ENCODE measurements at places on chromosomes 16 and 17. TPM values are rescaled to one million over a fixed set of nuclear protein-coding genes. Genes with fewer than 3 reads are reported as not detected.

The PRR35 gene
- total RNA-seq: not detected

The MBTPS1 gene
- 146 TPM for total RNA-seq

The WNT9B gene
- total RNA-seq: 1.6 TPM

The FAAP100 gene
- total RNA-seq: 37.2 TPM

DNA sequence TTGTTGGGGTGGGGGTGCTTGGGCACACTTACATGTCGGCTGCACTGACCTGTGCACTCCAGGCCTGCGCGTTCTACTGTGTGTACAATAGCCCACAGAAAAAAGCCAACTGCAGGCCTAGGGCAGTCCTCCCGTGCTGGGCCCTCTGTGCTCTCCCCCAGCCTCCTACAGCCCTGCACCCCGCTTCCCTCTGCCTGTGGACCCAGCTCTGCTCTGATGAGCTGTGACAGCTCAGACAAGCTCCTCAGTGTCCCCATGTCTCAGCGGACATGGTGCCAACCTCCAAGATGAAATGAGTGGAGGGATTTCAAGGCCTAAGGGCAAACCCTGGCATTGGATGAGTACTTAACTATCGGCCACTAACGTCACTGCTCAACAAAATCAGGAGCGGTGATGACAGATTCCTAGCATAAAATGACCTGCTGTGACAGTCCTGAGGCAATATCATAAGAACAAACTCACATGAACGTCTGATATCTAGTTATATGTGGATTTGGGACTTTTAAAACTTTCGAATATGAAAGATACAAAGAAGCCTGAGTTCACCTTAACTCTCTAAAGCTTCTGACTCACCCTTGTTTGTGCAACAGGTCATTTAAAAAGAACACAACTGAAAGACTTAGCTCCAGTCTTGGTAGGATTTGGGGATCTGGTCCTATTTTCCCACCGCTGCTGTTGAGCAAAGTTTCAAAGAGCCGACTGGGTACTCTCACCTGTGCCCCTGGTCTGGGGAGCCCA, 34.7 kb downstream of the CCDC57 start:
- no peak for DNase-seq

DNA sequence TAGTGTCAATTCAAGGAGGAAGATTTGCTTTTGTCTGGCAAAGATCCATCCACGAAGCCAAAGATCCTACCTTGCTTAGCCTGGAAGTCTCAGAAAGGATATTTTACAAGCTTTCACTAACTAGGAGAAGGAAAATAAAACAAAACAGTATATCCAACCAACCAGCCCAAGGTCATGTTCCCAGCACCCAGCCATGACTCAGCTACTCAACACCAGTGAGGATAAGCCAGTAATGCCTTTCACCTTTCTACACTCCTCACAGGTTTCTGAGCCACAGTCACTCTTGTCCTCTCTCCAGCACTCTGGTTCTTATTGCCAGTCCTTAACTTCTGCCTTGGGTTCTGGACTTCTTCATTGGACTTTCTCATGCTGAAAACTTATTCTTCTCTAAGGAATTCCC, 116.2 kb downstream of the CDH11 start:
- DNase-seq: no peak

- DNase-seq: no peak
Measured at GRCh38 chr17:9936095-9936494, 31.0 kb upstream of the RCVRN start.

The CALB2 gene
- 0.25 TPM for total RNA-seq

- DNase-seq: no peak
Measured at GRCh38 chr17:39867880-39868553, at the start of gene ZPBP2. Gene ZPBP2, plus strand, starts transcription at chr17:39868202. Its CDS starts 153 bp downstream, at chr17:39868355.

GRCh38 chr17:9421525-9421924, 154.1 kb downstream of the STX8 start:
- no peak for DNase-seq

DNA sequence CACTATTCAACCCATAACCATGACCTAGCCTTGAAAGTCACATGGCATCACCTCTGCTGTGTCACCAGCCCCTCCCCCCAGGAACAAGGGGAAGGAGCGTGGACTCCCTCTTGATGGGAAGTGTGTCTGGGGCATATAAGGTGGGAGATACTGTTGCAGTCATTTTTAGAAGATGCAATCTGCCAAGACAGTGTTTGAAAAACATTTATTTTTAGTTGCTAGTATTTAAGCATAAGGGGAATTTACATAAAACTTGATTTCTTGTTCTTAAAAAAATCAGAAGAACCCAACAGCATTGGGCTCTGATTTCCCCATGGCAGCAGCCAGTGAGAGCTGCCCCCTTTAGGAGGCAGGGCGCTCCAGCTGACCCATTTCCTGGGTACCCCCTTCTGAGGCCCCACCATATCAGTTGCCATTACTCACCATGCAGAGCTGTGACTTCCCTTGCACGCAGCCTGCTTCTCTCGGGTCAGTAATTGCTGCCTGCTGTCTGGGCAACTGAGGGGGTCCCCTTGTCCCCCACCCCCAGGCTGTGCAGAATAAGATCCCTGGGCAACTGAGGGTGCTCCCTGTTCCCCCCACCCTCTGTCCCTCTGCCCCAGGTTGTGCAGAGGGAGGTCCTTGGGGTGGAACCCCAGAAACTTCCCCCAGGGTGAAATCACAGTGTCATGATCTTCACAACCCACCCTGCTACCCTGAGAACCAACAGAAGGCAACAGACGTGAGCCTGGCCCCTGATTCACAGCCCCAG, 11.8 kb upstream of the CDC42EP4 start:
- no peak for DNase-seq

DNA sequence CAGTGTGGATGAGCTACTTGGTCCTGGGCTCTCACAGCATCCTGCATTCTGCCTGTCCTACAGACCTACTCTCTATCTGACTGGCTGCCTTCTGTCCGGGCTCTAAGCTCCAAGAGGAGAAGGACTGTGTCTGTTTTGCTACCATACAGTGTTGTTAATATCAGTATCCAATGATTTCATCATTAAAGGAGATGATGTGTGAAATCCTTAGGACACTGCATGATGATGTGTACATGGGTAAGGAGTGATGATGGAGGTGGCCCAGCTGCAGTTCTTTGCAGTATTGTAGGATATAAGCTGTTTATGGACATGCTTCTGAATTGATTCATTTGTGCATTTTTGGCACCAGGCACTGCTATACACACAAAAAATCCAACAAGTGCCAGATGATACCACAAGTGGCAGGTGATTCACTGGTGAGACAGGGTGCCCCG, 536.9 kb upstream of the CDH11 start:
- no peak for DNase-seq

The GPATCH8 gene
- total RNA-seq: 77.1 TPM

The RETREG3 gene
- 79.1 TPM for total RNA-seq

- DNase-seq: no peak
Measured at GRCh38 chr16:3066440-3066748, 954 bp downstream of the IL32 start.

The RNF222 gene
- not detected for total RNA-seq

The CDRT15 gene
- total RNA-seq: not detected

DNA sequence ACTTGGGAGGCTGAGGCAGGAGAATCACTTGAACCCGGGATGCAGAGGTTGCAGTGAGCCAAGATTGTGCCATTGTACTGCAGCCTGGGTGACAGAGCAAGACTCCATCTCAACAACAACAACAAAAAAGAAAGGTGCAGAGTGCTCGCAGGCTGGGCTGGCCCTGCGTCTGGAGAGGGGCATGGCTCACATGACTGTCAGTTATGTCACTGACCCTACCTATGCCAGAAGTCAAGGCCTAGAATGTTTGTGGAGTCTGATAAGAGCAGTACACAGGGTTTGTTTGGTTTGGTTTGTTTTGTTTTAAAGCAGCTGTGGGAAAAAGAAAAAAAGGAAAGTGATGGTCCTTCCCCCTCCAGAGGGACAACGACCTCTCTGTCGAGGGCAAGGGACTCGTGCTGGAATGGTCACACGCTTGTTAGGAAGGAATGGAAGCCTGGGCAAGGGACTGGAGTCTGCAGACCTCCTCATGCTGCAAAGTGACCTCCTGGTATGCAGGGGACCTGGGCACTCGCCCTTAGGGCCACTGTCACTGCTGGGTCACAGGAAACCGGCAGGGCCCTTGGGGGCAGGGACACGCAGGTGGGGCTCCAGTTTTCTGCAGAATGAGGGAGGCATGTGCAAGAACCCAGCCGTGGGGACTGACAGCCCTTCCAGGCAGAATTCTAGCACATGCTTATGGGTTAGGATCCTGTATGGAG, 10.1 kb upstream of the OSGIN1 start:
- DNase-seq: no peak

The BAHCC1 gene
- total RNA-seq: 34.9 TPM

The GAST gene
- total RNA-seq: not detected

The STH gene
- total RNA-seq: not detected

DNA sequence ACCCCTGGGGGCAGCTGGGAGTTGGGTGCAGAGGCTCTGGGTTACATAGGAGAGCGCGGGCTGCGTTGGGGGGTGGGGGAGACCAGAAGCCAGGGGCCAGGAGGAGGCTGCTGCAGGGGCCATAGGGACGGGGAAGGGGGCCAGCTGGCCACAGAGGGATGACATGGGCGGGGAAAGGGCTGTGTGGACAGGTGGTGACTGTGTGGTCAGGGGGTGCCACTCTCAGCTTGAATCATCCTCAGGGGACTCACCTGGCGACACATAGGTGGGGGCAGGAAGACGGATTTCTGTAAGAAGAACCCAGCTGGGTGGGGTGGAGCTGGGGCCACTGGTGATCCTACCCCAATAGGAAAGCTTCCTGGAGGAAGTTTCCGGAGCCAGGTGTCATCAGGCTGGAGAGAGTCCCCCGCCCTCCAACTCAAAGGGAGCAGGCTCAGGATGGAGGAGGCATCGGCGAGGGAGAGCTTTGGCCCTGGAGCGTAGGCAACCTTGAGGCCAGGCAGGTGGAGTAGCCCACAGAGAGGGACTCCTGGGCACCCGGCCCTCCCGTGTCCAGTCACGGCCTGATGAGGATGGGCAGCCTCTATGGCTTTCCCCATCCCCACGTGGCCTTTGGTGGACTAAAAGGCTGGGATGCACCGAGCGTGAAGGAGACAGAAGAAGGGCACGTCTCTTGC, 1.2 kb downstream of the TRPV3 start:
- no peak for DNase-seq

- no peak for DNase-seq
Measured at GRCh38 chr16:78437352-78437968, 338.0 kb downstream of the WWOX start.

The ENPP7 gene
- total RNA-seq: not detected

- no peak for DNase-seq
Measured at GRCh38 chr16:75416904-75417565, 16.3 kb downstream of the CFDP1 start.

The EXOC3L1 gene
- not detected for total RNA-seq

The ZFHX3 gene
- 63.8 TPM for total RNA-seq

- DNase-seq: no peak
Measured at GRCh38 chr16:68389006-68389405, 59.3 kb downstream of the SMPD3 start.

The NGFR gene
- 14.7 TPM for total RNA-seq

The TBX6 gene
- 2.7 TPM for total RNA-seq

The TBC1D3 gene
- total RNA-seq: not detected

DNA sequence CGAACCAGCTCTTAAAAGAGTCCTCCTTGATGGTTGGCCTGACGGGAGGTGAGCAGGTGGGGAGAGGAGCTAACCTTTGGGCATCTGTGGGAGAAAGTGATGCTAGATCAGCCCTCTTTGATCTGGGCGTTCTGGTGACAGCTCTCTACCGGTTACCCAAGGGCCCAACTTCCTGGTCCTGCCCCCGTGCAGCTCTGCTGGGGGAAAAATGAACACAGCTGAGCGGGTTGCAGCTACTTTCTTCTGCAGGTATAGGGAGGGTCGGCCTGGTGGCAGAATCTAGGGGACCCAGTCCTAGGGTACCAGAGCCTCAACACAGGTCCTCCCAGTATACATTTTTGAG, 2.9 kb downstream of the SHISA9 start:
- no peak for DNase-seq

GRCh38 chr17:32161029-32161428, 18.7 kb downstream of the RHOT1 start:
- DNase-seq: no peak

DNA sequence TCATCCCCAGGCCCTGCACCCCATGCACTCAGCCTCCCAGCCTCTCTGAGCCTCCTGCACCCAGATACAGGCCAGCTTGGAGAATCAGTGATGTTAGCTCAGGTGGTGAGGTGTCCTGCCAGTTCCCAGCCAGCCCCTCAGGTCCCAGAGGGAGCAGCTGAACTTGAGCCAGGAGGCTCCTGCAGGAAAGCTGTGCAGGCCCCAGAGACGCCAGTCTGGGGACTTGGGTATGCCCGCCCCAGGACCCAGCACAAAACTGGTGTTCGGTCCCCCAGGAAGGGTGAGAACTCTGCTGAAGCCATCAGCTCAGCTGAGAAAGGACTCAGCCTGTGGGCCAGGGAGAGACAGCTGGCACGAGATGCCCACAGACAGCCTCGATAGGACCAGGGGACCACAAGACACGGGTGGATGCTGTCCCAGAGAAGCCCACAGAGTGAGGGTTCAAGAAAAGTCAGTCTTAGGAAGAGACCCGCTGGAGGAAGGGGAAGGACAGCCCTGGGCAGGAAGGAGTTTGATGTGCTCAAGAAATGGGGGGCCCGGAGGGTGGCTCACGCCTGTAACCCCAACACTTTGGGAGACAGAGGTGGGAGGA, 11.0 kb downstream of the ENDOV start:
- DNase-seq: no peak

The ELOB gene
- 192 TPM for total RNA-seq

The CSH2 gene
- total RNA-seq: 0.66 TPM

GRCh38 chr17:57082441-57082840, 2.6 kb upstream of the AKAP1 start:
- DNase-seq: no peak

DNA sequence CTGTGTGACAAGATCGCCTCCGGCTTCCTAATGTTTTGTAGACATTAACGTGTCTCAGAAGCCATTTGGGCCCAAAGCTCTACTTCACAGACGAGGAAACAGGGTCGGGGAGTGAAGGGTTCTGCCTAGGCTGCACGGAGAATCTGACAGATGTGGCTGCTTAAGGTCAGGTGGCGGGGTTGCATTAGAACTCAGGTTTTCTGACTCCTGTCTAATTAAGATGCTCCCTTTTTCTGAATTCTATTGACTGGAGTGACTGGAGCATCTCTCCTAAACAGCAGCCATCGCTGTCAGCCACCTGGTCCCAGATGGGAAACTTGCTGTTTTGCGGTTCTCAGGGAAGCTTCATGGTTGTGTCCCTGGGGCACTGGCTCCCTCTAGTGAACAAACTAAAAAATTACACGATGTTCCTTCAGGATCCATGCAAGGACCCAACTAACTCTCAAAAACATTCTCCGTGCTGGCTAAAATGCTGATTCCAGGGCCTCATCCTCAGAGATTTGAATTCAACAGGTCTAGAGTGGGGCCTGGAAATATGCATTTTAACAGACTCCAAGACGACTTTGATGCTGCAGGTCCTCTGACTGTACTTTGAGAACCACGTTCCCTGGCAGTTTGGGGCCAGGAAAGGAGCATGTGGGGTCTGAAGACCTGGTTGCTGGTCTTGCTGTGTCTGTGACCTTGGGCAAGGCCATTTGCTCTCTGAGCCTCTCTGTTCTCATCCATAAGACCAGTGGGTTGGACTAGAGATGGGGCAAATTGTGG, 117.4 kb downstream of the IRF8 start:
- no peak for DNase-seq

All from mesothelial cell of epicardium (in vitro differentiated cells).